ENCODE measurements at places on chromosomes 11 and 22.

DNA sequence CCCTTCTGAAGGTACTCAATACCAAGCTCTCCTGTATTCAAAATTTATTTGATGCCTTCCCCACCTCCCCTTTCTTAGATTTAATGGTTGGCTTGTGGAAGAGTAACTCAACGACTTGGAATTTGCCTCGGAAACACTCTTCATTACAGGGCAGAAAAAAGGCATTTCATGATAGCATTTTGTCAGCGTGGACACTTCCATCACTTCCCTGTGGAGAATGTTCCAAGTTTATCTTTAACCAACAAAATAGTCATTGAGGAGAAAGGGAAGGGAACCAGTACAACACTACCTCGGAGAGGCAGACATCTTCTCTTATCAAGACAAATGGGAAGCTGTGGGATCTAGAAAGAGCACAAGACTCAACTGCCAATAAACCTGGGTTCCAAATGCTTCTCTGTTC, 177.2 kb upstream of the MTMR2 start:
- no peak for DNase-seq

GRCh38 chr11:68374531-68374930, 62.1 kb downstream of the LRP5 start:
- DNase-seq = no peak

- DNase-seq = no peak
Measured at GRCh38 chr11:720017-720641, 14.1 kb downstream of the EPS8L2 start.

GRCh38 chr11:7154881-7155361, 66.1 kb downstream of the RBMXL2 start:
- DNase-seq = no peak

- DNase-seq = no peak
Measured at GRCh38 chr22:31238057-31238456, 26.0 kb downstream of the LIMK2 start.

DNA sequence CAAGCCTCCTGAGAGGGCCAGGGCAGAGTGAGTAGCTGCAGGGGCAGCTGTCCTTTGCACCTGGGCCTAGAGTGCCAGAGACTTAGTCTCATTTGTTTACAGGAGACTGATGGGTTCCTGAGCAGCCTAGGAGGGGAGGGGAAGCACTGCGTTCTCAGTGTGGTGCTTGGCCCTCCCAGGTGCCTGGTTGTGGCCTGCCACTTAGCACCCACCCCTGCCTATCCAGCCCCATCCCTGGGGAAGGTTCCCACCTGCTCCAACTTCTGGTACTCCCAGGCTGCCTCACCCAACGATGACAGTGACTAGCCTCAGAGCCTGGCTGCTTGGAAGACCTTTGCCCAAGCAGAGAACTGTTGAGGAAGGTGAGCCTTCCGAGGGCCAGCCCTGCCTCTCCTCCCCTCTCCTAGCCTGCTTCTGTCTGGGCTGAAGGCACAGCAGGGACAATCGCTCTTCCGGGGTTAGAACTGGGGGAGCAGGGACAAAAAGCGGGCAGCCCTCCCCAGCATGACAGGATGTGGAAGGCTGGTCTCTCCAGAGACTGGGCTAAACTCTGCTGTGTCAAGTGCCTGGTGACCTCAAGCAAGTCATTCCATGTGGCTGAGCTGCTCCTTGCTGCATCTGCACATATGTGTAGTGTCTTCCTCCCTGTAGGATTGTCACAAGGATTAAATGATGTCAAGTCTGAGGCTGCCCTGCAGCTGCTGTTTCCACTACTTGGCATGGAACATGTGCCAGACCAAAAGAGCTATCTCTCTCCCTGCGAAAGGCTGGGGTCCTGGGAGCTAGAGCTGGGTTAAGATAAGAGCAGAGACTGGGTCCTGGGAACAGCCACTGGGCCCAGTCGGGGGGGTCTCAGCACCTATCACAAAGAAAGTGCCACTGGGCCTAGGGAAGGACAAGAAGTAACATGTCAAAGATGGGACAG, 9.9 kb downstream of the KCNQ1OT1 start:
- DNase-seq = no peak

- DNase-seq = no peak
Measured at GRCh38 chr11:115425816-115426215, 78.4 kb downstream of the CADM1 start.

DNA sequence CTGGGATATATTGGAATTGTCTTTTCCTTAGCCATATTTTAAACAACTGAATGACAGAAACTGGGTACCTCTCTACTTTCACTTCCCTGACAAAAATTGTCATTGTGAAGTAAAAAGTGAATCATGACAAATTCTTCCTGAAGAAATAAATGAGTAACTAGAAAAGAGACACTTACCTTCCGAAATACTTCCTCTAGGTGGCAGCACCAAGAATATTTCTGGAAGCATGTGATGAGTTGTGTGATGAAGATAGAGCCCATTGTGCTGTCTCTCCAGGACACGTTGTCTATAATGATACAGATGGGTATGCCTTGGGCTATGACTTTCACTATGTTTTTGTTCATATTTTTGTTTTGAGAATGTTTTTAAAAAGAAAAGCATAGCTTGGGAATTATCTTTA, 21.5 kb downstream of the CASP4 start:
- peak; percentile 19 for DNase-seq

GRCh38 chr22:39306456-39307361, 12.7 kb downstream of the RPL3 start:
- DNase-seq = no peak

- DNase-seq = no peak
Measured at GRCh38 chr22:35593891-35594470, 23.1 kb downstream of the MB start.

DNA sequence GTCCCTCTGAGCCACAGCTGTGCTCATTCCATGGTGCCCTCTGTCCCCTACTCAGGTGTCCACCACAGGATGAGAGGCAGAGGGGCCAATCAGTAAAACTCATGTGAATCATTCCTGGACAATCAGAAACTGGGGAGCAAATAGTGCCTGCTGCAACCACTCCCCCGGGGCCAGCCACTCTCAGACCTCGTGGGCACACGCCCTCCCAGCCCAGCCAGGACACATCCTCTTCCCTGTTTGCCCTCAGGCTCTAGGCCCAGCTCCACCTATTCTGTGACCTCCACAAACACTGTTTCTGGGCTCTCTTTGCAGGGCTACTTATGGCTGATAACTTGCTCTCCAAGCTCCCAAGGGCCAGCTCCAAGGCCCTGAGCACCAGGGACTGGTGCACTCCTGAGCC, 14.0 kb upstream of the KCTD14 start:
- DNase-seq = no peak

- no peak for DNase-seq
Measured at GRCh38 chr11:127451861-127452260, 451.3 kb upstream of the KIRREL3 start.

DNA sequence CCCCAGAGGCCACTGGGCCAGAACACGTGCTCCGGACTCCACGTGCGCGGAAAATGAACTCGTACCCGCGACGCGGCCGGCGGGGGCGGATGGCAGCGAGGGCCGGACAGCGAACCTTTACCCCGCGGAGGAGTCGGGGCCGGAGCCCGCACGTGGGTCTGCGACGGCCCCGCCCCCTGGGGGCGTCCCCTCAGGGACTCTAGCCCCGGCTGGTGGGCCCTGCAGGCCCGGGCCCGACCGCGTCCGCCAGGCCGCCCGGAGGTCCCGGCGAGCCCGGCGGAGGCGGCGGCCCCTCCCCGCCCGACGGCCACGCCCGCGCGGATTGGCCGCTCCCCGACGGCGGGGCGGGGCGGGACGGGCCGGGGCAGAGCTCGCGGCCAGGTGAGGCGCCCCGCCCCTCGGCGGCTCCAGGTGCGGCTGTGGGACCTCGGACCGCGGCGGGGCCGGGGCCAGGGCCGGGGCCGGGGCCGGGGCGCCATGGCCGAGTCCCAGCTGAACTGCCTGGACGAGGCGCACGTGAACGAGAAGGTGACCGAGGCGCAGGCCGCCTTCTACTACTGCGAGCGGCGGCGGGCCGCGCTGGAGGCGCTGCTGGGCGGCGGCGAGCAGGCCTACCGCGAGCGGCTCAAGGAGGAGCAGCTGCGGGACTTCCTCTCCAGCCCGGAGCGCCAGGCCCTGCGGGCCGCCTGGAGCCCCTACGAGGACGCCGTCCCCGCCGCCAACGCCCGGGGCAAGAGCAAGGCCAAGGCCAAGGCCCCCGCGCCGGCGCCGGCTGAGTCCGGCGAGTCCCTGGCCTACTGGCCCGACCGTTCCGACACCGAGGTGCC, at the start of gene FAM83F:
Gene FAM83F (plus strand): TSS at position 389 of the 827 bp plus-strand sequence. CDS start 89 bp downstream, at position 478.
- no peak for DNase-seq

DNA sequence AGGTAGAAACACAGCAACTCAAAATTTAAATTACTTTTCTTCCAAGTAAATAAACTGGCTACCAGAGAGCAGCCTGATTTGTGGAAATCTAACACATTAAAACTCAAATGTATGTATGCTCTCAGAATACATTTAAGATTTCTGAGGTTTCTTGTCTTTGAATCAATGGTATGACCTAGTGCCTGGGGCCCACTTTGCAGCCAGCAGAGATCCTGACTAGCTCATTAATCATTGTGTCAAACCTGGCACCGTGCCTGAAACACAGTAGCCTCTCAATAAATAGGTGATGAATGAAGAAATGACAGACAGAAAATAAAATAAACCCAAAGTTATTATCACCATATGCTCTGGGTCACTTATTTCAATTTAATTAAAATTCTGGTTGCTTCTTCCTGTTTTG, 176.2 kb upstream of the FAT3 start:
- DNase-seq = no peak

- no peak for DNase-seq
Measured at GRCh38 chr22:26075251-26075650, 94.0 kb upstream of the SEZ6L start.

GRCh38 chr11:47908198-47908597, 60.0 kb upstream of the NUP160 start:
- no peak for DNase-seq

GRCh38 chr22:17853073-17853472, 78.8 kb upstream of the BID start:
- no peak for DNase-seq

- DNase-seq = no peak
Measured at GRCh38 chr11:64025205-64025604, 10.5 kb upstream of the FLRT1 start.

DNA sequence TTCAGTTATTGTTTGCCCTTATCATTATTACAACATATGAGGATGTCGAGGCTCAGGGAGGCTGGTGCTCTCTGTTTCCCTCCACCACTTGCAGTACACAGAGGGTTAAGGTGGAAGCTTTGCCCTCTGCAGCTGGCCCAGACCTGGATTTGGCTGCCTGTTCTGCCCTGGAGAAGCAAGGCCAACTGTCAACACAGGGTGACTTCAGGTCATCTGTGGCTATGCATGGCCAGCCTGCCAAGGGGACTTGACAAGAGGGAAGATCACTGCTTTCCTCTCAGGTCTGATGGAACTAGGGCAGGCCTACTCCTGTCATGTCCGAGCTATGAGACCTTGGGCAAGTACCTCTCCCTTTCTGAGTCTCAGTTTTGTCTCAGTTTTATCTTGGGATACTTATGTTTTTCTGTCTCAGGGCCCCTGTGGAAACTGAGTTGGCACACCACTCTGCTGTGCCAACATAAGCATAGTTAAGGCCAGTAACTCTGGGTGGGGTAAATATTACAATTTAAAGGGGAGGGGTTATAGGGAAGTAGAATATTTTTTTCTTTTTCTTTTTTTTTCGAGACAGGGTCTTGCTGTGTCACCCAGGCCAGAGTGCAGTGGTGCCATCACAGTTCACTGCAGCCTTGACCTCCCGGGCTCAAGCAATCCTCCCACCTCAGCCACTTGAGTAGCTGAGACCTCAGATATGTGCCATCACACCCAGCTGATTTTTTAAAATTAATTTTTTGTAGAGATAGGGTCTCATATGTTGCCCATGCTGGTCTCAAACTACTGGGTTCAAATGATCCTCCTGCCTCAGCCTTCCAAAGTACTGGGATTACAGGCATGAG, 2.4 kb upstream of the THRSP start:
- DNase-seq = no peak

DNA sequence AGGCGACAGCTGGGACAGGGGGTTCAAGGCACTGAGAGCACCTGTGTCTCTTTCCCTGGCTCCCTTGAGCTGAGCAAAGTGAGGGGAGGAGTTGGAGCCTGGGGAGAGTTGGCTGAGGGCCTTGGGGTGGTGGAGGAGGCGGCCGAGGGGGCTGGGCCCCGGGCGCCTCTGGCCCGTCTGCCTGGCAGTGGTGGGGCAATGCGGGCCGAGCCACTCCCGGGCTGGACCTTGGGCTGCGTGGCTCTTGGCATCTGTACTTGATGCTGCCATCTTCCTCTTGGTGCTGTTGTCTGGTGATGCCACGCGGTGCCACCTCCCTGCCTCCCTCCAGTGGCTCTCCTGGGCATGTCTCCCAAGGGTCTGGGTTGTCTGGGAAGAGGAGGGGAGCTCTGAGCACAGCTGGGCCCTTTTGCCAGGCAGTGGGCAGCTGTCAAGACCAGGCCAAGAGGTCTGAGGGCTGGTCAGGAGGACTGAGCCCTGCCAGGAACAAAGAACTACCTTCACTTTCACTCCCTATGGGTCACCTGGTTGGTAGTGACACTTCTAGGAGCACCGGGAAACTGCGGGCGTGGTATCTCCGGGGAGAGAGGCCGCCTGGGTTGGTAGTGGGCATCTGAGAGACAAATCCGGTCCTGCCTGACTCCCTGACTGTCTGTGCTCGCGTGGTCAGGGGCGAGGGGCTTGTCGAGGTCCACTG, 1.3 kb downstream of the GRIK4 start:
- DNase-seq = no peak

DNA sequence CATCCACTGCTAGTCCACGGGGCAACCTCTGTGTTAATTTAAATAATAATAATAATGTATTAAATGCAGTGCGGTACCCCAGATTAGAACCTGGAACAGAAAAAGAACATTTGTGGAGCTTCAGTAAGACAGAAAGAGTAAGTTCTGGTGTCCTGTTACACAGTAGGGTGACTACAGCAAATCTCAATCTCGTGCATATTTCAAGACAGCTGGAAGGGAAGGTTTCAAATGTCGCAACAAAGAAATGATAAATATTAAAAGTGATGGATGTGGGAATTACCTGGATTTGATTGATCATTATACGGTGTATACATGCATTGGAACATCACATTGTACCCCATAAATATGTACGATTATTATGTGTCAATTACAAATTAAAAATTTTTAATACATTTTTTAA, 1.7 kb upstream of the RAC2 start:
- no peak for DNase-seq

DNA sequence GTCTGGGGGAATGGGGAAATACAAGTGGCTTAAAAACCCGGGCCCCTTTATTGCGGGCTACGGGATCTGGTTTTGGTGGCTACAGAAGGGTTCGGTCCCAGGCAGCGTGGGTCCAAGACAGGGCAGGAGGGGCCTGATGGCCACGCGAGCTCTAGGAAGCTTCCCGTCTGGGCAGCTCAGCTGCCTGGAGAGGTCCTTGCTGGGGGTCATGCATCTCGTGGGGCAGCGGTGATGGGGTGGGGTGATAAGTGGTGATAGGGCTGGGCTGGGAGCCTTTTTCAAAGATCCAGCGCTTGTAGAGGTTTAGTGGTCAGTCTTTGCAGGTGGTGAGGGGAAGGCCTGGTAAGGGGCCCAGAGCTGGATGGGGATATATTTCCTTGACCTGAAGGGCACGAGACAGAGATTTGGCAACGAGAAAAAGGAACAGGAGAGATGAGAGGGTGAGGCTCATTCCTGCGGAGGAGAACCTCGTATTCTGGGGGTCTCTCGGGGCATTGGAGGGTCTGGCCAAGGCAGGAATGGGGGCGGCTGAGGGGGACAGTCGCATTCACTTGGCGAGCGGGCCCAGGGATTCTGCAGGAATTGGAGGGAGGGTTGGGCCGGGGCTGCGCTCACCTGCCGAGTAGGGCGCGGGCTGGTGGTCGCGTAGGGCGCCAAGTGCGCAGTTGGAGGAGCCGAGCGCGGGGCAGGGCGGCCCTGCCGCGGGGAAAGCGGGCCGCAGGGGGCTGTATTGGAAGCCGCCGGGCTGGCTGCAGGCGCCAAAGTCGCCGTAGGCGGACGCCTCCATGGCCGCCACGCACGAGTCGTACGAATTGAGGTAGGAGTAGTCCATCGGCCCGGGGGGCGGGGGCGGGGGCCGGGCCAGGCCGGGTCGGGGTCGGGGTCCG, 560 bp downstream of the PHOX2A start:
- no peak for DNase-seq

Data from stimulated activated CD4-positive, alpha-beta T cell treated with anti-CD3 and anti-CD28 coated beads, Interleukin-15, amount 100 ng/mL, for 48 hours (primary cell).